ENCODE measurements at places on chromosomes 7 and 10. TPM values are rescaled to one million over a fixed set of nuclear protein-coding genes. Genes with fewer than 3 reads are reported as not detected.

- no peak for DNase-seq
These were observed 81.8 kb downstream of the SPAG6 start for GRCh38 chr10:22427101-22427500.

- peak; percentile 49 for DNase-seq
These were observed 19.6 kb upstream of the CFAP46 start for GRCh38 chr10:132961787-132962622.

- no peak for DNase-seq
These were observed 96.3 kb downstream of the JAZF1 start for GRCh38 chr7:28083998-28084985.

GRCh38 chr7:71574153-71574860 is 442.4 kb downstream of the GALNT17 start:
- no peak for DNase-seq

GRCh38 chr7:8982338-8982992 is 549.1 kb downstream of the NXPH1 start:
- DNase-seq, result no peak

- DNase-seq, result no peak
These were observed 12.6 kb upstream of the FHIP2A start for GRCh38 chr10:114808982-114809381.

GRCh38 chr7:4835398-4836205 is 26.2 kb downstream of the PAPOLB start:
- no peak for DNase-seq

DNA sequence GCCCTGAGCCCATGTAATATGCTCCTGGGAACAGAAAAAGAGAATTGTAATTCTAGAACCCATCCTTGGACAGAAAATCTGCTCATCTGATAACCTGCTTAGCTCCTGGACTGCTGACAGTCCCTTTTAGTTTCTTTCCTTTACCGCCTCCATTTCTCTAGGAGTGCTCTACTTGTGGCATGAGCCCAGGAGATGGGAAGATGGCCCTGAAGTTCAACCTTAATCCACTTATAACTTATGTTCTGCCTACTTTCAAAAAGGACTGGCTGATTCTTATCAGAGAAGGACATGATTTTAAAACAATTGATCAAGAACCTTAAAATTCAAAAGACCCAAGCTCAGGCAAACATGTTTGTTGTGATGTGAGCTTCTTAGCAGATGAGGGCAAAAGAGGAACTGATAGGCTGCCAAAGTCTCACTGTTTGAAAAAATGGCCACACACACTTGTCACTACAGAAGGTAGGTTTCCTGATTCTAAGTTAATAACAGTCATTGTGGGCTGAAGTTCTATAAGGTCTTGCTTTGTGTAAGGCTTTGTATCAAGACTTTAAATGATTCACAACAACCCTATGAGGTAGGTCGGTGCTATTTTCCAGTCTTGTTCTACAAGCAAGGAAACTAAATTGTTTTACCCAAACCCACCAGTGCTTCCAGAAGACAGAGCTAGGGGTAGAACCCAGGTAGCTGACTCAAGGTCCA is 94.3 kb upstream of the AFAP1L2 start:
- DNase-seq, result no peak

Gene NUB1
- total RNA-seq, result 56.3 TPM

Gene EVX1
- total RNA-seq, result not detected

Data from heart left ventricle (tissue), 16 donors.